Type B pancreatic cell (in vitro differentiated cells): ENCODE measurements at places on chromosomes 16 and 17. TPM values are rescaled to one million over a fixed set of nuclear protein-coding genes. Genes with fewer than 3 reads are reported as not detected.

The SOX15 gene
- total RNA-seq: 0.77 and 4.0 TPM in 2 replicates

The DPEP2 gene
- not detected in 2 replicates for total RNA-seq

The CDH8 gene
- 8.0 and 8.2 TPM in 2 replicates for total RNA-seq

The ITGA2B gene
- total RNA-seq: 0.69 and 8.8 TPM in 2 replicates

The C17orf78 gene
- total RNA-seq: 1.6 TPM in 1 of 2 replicates, not detected in the other

DNA sequence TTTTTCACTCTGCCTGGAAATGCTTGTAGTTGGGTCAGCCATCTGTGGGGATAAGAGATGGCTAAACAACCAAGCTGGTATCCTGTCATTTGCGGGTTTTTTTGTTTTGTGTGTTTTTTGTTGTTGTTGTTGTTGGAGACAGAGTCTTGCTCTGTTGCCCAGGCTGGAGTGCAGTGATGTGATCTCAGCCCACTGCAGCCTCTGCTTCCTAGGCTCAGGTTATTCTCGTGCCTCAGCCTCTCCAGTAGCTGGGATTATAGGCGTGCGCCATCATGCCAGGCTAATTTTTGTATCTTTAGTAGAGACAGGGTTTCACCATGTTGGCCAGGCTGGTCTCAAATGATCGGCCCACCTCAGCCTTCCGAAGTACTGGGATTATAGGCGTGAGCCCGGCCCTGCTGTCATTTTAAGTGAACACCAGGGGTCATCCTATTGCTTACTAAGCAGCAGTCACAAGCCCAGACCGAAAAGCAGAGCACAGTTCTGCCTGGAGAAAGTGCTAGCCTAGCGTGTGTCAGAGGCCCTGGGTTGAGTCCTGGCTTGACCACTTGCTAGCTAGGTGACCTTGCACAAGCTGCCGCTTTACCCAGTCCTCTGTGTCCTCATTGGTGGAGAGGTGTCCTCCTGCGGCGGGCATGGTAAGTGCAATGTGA is 4.6 kb downstream of the SMCR8 start:
- no peak for DNase-seq

GRCh38 chr17:28572259-28573039 is 1.1 kb upstream of the PIGS start:
- DNase-seq: no peak

- DNase-seq: no peak
Measured at GRCh38 chr16:21190599-21190998, 20.8 kb downstream of the ZP2 start.

DNA sequence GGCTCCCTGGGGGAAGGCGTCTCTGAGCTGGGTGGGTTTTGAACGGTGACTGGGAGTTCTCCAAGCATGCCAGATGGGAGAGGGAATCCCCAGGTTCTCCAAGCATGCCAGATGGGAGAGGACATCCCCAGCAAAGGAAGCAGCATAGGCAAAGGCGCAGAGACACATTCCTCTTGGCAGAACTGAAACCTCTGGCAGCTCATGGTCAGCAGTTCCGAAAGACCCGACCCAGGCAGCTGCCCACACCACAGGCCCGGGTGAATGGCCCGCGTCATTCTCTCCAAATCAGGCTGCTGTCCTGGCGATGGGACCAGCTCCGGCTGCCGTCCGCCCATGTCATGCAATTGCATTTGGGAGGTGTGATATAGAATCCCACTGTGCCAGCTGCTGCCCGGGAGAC is 8.0 kb downstream of the ZNF469 start:
- DNase-seq: no peak

GRCh38 chr16:28158136-28158535 is 53.6 kb downstream of the XPO6 start:
- no peak for DNase-seq

DNA sequence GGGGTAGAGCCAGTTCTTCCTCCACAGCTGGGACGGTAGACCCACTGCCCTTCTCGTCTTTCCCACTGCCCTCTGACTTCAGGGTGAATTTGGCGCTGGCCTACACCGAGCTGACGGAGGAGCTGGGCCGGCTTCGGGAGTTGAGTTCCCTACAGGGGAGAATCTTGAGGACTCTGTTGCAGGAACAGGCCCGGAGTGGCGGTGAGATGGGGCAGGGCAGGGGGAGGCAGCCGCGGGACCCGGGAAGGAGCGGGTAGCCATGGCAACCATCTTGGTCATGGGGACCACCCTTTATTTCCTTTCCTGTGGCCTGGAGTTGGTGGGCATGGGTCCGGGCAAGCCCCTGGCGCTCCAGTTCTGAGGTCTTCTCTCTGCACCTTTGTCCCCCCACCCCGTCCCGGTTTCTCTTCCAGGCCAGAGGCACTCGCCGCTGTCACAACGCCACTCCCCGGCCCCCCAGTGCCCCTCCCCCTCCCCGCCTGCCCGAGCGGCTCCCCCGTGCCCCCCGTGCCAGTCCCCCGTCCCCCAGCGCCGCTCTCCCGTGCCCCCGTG is 14.4 kb downstream of the TBKBP1 start:
- DNase-seq: no peak

DNA sequence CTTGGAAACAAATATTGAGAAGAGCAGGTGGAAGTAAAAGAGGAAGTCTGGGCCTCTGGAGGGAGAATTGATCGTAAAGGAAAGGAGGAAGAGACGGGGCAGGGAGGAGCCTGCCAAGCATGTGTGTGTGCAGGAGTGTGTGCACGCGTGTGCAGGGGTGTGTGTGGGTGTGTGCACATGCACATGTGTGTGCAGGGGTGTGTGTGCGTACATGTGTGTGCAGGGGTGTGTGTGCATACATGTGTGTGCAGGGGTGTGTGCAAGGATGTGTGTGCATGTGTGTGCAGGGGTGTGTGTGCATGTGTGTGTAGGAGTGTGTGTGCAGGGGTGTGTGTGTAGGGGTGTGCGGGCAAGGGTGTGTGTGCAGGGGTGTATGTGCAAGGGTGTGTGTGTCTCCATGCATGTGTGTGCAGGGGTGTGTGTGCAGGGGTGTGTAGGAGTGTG is 10.0 kb downstream of the CEP295NL start:
- no peak for DNase-seq

DNA sequence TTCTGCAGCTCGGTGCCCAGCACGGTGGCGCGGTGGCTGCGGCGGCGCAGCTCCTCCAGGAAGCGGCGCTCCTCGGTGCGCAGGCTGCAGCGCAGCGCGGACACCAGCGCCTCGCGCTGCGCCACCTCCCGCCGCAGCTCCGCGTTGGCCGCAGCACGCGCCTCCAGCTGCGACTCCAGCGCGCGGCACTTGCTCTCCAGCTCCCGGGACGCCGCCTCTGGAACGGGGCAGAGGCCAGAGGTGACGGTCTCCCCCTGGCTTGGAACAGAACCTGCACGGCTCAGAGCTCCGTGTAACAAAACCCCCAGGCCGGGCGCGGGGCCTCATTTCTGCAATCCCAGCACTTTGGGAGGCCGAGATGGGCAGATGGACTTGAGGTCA is 13.2 kb upstream of the CLUH start:
- no peak for DNase-seq

- DNase-seq: no peak
Measured at GRCh38 chr16:79359082-79359481, 241.5 kb downstream of the MAF start.

GRCh38 chr16:14545346-14545884 is 84.6 kb downstream of the PARN start:
- no peak for DNase-seq

DNA sequence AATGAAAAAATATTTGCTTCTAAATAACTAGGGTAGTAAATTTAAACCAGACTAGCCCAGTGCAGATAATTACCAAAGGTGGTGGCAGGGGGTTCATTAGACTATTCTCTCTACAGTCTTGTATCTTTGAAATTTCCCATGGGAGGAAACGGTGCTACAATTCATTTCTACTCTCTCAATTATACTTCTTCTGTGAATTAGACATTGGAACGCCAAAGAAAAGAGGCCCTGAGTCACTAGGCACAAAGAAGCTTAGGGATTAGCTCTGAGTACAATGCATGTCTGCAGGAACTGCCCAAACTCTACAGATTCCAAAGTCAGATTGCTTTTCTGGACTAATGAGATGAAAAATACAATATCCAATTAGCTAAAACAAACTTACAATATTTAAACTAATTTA is 30.7 kb upstream of the ARL6IP1 start:
- no peak for DNase-seq

- DNase-seq: no peak
Measured at GRCh38 chr17:45394091-45394490, 38.6 kb downstream of the ARHGAP27 start.

- DNase-seq: no peak
Measured at GRCh38 chr17:10111907-10112452, 86.4 kb downstream of the GAS7 start.

DNA sequence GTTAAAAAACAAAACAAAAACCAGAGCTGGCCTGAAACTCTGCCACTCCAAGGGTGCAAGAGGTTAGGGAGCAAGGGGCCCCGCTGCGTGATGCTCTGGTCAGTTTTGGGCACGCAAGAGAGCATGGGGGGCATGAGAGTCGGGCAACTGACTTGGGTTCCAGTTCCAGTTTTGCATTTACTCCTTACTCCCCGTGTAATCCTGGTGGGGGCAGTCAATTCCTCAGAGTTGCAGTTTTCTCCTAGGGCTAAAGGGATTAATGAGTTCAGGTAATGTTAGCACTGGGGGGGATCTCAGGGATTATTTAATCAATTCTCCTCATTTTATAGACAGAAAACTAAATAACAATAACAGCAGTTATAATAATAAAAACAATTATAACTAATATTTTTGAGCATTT is 72.9 kb upstream of the PMFBP1 start:
- DNase-seq: no peak

DNA sequence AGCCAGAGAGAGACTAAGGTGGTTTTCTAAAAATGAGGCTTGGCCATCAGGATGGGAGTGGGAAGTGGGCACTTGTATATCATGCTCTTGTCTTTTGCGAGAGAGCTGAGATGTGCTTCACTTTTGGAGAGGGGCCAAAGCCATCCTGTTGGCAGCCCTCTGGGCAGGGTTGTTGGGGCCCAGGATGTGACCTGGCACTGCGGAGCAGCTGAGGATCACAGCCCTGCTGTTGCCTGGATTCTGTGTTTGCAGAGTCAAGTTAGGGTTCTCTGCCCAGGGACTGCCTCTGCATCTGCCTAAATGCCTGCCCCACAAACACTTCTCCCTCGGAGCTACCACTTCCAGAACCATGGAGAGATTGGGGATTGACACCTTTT is 71.2 kb downstream of the PLD6 start:
- DNase-seq: no peak

- no peak for DNase-seq
Measured at GRCh38 chr17:75371981-75372380, 33.5 kb downstream of the GRB2 start.

DNA sequence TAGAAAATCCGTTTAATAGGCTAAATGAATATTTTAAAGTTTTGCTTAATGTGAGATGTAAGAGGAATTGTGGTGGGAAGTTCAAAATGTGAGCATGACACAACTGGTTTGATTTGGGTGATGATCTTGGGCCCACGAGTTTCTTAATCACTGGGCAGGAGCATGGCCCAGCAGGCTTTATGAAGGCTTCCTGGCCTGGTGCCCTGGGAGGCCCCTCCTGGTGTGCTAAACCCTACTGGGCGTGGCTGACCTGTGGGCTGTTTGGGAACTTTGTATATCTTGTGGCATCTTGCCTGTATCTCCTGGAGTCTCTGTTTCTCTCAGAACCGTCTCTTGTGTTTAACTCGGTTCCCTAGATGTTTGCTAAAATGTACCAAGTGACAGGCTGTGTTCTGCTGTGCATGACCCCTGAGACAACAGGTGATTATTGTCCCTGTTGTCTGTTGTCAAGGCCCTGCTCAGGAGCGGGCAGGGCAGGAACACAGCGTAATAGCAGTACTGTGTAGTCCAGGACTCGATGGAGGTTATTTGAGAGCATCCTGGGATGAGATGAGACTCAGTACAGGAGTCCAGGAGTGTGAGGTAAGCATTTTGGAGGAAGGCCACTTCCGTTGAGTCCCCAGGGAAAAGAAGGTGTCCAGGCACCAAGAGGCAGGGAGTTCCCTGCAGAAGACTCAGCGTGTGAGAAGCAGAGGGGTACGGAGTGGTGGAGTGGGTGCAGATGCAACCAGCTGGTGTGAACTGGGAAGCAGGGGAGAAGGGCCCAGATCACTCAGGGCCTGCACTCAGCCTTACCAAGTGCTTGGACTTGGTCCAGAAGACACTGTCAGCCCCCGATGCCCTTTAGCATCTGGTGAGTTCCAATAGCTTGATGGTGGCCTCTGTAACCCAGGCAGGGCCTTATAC is 48.5 kb downstream of the B9D1 start:
- DNase-seq: no peak

DNA sequence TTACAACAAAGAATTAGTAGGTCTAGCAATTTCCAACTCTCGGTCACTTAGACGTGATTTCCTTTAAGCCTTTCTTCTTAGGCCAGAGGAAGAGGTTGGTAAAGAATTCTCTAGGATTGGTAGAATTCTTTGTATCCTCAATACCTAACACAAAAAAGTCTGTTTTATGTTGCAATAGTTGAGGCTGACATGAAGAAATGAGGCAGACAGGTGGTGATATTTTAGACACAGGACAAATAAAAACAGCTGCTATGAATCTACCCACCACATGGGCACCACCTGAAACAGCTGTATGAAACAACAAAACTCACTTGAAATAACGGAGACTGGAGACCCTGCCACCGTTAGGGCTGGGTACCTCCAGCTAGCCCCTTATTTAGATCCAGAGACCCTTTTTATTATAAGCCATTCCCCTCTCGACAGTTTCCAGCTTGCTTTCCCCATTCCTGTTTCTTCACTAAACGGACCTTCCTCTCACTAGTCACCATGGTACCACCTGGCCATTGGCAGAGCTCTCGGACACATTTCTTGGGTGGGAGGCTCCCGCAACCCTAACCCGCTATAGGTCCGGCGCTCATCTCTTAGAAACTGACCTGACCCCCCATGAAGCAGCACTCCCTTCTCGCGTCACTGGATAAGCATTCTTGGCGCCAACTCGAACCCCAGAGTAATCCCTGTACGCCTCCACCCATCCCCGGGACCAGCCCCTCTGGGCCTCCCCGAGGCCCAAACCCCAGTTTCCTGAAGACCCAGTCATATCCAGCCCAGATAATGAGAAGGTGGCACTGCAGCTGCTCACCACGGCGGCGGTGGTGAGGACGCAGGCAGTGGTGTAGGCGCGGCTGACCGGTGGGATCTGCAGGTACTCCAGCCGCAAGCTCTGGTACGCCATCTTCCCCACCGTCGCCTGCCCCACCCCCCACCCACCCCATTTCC is at the start of gene DERL2:
TSS of gene DERL2 (minus strand) at position 909 of the 936 bp plus-strand sequence. CDS start at position 892, 17 bp downstream.
- no peak for DNase-seq

DNA sequence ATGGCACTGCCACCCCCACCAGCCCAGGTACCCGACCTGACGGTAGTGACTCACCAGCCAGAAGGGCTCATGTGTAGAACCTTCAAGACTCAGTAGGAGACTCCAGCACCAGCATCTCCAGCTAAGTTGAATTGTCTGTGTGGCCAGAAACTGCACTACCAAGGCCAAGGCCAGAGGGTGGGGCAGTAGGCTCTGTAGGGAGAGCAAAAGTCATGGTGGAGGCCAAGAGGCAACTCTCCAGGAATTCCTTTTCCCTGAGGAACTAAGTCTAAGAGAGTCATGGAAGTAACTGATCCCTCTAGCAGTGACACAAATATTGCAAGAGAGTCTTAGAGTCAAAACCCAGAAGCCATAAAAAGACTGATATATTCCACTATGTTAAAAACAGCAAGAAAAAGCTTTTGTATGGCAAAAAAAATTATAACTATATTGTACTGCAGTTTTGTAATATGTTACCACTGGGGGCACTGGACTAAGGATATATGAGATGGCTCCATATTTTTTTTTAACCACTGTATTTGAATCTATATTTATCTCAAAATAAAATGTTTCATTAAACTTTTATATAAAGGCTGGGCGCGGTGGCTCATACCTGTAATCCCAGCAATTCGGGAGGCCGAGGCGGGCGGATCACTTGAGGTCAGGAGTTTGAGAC is 30.2 kb upstream of the GUCY2D start:
- DNase-seq: no peak
